ENCODE measurements at places on chromosomes 5 and 9. TPM values are rescaled to one million over a fixed set of nuclear protein-coding genes. Genes with fewer than 3 reads are reported as not detected.

Gene PCDHGC5
- total RNA-seq: 2.8 TPM

DNA sequence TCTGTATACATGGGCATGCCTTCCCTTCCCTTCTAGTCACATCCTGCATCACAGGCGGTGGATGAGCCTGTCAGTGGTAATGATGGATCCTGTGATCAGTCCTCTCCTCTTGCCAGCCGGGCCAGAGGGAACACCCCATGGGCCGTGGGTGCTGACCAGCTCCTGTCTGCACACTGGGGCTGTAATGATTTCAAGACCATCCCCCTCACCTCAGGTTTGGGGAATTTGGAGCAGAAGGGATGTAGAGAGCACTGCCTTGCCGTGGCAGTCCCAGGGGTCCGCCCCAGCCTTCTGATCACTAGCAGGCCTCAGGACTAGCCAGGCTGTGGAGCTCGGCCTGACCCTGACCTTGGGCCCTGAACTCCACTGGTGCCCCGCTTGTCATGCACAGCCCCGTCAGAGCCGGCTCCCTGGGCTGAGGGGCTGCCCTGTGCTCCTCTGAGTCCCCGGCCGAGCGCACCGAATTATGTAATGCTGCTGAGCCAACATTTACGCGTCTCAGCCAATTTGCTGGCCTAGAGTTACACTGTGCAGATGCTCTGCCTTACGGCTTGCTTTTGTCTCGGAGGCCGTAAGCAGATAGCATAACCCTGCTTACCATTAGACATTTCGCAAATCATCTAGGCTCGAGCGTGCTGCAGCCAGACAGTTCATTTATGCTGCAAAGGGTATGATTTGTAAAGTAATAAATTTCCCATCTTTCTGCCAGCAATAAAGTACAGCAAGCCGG lies 155.3 kb downstream of the MACROH2A1 start:
- peak overlapping the region; percentile 92 for H3K27ac ChIP-seq
- no peaks in the 10 kb centered on the region for H3K27me3 ChIP-seq
- peaks cover 6% of the 10 kb centered on the region for H3K4me1 ChIP-seq
- DNase-seq: peak; percentile 71

GRCh38 chr9:78280982-78281668 lies 15.8 kb upstream of the PSAT1 start:
- H3K27ac ChIP-seq: no peak overlapping the region
- H3K27me3 ChIP-seq: no peaks in the 10 kb centered on the region
- peak; percentile 79 for DNase-seq
- H3K36me3 ChIP-seq: no peaks in the 10 kb centered on the region
- no peak overlapping the region for H3K4me3 ChIP-seq

Gene PAEP
- total RNA-seq: not detected

Gene TICAM2
- total RNA-seq: 8.3 TPM

Gene IL4
- not detected for total RNA-seq

Gene IFNB1
- not detected for total RNA-seq

GRCh38 chr5:127976991-127977717 lies 106.4 kb upstream of the SLC12A2 start:
- H3K4me1 ChIP-seq: no peaks in the 10 kb centered on the region
- DNase-seq: no peak
- H3K36me3 ChIP-seq: no peaks in the 10 kb centered on the region
- no peak overlapping the region for H3K4me3 ChIP-seq
- no peaks in the 10 kb centered on the region for H3K27me3 ChIP-seq
